Forelimb muscle (tissue), 1 donor: ENCODE measurements at places on chromosomes 5 and 9. TPM values are rescaled to one million over a fixed set of nuclear protein-coding genes. Genes with fewer than 3 reads are reported as not detected.

- no peak for DNase-seq
Observed at GRCh38 chr9:4537581-4537980, 47.3 kb downstream of the SLC1A1 start.

The TMEFF1 gene
- 1.5 TPM for polyA plus RNA-seq

- no peak for DNase-seq
Observed at GRCh38 chr9:35908504-35909125, 675 bp upstream of the SPAAR start.

DNA sequence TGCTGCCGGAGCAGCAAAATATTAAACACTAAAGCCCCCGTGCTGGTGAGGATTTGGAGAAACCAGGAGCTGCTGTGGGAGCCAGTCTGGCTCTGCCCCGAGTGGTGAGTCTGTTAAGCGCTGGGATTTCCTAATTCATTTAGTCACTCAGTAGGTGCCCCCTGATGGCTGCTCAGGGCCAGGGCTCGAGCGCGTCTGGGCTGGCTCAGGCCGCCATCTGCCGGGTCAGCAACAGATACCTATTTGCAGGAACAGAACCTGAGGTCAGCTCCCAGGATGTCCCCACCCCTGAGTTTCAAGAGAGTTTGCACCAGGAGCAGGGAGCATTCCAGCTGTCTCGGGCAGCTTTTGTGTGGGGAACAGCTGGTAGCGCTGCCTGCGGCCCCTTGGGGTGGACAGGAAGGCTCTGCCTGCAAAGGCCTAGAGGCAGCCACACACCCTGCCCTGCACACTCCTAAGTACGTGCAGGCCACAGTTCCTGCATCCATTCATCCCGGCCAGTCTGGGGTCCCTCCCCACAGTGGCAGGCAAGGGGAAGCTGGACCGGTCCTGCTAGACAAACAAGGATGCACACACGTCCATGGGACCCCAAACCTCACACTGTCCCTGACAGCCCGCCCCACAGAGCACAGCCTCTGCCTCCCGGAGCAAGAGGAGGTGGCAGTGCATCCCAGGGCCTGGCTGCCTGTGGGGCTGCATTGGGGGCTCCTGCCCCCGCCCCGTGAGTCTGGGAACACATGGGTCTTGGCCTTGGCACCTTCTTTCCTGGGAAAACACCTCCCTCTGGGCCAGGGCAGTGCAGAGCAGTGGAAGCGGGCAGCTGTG, 83.7 kb downstream of the ADAMTS2 start:
- no peak for DNase-seq

GRCh38 chr5:150431574-150431973, 18.0 kb downstream of the RPS14 start:
- DNase-seq = no peak

- peak; percentile 24 for DNase-seq
Observed at GRCh38 chr5:150036513-150036912, 36.0 kb downstream of the HMGXB3 start.

DNA sequence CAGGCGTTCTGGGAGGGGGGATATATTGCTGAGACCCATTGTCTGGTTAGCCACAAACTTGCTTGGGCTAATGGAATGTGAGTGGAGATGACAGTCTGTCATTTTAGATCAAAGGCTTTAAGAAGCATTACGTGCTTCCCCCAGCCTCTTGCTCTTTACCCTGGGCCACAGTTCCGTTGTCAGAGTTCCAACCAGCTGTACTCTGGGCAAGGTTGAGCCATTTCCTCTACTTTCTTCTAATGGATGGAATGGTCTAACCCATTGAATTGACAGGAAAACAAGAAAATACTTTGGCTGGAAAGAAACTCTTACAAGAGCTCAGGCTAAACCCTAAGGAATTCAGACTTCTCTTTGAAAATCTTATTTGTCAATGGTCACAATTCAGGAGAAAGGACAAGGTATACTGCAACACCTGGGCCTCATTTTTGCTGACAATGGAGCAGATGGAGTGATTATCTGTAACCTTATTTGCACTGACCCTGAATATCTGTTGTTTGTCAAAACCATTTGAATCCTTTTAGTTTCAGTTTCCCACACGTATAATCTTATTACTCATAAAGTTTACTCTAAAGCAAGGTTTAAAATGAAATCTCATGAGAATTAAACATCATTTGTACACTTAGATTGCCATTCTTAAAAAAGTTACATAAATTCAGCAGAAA, 231.4 kb downstream of the PDE4D start:
- no peak for DNase-seq

The TXN gene
- 64.2 TPM for polyA plus RNA-seq

- DNase-seq = no peak
Observed at GRCh38 chr9:128192601-128193371, 1.4 kb upstream of the CIZ1 start.

GRCh38 chr9:9538766-9539165, 1074.0 kb downstream of the PTPRD start:
- no peak for DNase-seq

- no peak for DNase-seq
Observed at GRCh38 chr5:31383734-31384133, 148.2 kb downstream of the DROSHA start.

DNA sequence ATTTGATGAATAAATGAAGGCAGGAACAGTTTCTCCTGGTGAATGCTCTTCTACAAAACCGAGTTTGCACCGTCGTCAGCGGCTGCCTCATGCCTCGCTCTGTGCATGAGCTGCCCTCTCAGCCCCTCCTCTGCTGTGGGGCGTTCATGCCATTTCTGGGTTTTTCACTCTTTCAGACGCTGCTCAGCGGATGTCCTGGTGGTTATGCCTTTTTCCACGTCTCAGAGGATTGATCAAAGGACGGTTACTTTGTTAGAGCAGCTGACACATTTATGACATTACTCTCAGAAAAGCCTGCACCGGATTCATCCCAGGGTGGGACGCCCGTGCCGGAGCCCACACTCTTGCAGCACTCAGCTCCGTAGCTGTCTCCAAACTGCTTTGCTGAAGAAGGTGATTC, 195.9 kb upstream of the PPP1R26 start:
- no peak for DNase-seq

DNA sequence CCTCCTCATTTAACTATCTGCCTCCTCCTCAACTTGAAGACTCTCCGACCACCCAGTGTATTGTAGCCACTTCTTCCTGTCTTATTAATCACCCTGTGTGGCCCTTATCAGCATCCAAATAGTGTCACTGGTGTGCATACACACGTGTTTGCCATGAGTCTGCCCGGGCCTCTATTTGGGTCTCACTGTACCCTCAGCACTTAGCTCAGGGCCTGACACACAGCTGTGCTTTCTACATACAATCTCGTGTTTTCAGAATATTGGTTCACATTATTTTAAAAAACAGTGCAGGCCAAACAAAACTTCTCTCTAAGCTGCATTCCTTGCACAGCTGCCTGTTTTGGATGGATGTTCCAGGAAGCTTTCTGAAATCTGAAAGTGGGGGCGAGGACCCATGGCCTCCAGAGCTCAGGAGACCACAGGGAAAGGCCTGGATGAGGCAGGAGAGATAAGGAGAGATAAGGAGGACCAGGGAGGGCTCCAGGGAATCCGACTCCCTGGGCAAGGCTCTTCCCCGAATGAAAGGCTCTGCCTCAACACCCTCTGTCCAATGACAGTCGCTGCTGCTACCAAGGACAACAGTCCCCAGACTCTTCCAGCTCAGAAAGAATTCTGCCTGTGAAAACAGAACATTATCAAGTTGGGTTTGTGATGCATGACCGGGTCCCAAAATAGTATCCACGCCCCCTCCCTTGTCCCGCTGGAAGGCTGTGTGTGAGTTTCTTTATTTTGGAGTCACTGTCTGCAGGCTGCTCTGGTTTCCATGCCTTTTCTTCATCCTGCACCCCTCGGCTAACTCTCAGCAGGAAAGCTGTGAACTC, 255.6 kb downstream of the NSG2 start:
- DNase-seq = no peak

GRCh38 chr9:4970970-4971641, 14.0 kb upstream of the JAK2 start:
- no peak for DNase-seq

- no peak for DNase-seq
Observed at GRCh38 chr5:34932947-34933346, 3.6 kb downstream of the DNAJC21 start.

- no peak for DNase-seq
Observed at GRCh38 chr9:5425006-5425628, 12.6 kb downstream of the PLGRKT start.

DNA sequence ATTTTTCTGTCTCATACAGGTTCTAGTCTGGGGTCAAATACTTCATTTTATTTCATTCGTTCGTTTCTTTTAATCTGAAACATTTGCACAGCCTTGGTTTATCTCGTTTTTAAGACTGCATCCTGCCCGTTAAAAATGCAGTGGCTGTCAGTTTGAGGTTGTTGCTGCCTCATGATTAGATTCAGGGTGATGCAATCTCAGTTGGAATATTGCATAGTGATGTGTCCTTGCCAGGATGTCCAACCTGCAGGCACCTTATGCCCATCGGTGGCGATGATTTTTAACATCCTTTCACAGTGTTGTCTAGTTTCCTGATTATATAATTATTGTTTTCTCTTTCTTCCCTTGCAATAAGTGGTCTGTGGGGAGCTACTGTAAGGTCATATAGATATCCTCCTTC, 45.1 kb downstream of the SH3GL2 start:
- no peak for DNase-seq

GRCh38 chr5:16378762-16379161, 86.8 kb downstream of the ZNF622 start:
- no peak for DNase-seq

The MUSK gene
- 14.6 TPM for polyA plus RNA-seq

- no peak for DNase-seq
Observed at GRCh38 chr5:65338606-65339151, 143.0 kb downstream of the ADAMTS6 start.

DNA sequence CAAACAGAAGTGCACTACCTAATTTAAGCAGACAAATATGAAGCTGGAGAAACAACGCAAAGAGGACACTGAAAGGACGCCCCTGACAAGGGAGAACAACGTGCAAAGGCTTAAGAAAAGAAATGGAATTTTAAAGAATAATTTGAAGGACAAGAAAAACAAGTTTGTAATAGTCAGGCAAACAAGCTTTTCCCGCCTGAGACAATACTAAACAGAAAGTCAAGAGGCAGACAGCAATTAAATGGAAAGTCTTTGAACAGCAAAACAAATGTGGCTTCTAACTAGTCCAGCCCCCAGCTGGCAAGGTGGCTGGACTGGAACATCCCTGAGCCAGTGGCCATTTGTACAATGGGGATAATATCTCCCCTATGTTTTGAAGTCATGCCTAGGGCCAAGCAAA, 63.3 kb downstream of the SIL1 start:
- no peak for DNase-seq

DNA sequence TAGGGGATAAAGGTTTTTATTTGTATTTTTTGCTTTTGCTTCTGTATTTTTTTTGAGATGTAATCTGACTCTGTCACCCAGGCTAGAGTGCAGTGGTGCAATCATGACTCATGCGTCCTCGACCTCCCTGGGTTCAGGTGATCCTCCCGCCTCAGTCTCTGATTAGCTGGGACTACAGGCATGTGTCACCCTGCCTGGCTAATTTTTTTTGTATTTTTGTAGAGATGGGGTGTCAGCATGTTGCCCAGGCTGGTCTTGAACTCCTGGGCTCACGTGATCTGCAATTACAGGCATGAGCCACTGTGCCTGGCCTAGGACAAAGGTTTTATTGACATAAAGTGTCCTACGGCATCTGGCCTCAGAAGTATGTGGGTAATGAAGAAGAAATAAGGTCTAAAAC, 297.1 kb upstream of the C9orf72 start:
- no peak for DNase-seq

The AJM1 gene
- 2.4 TPM for polyA plus RNA-seq

The CAVIN4 gene
- 276 TPM for polyA plus RNA-seq

DNA sequence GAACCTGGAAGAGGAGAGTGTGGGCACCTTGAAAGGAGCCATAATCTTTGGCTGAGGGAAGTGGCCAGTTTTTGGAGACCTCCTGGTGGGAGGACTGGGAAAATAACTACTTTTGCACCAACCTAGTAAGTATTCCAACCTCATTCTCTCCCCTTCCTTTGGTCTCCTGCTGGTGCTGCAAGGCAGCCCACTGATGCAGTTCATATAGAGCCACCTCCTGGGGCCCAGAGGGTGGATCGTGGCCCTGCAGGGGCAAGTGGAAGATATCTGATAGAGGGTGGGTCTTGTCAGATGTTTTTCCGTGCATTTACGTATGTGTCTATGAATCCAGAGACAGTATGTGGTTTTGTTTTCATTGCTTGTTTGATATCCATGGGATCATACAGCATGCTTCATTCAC, 172.8 kb upstream of the PITX1 start:
- no peak for DNase-seq

DNA sequence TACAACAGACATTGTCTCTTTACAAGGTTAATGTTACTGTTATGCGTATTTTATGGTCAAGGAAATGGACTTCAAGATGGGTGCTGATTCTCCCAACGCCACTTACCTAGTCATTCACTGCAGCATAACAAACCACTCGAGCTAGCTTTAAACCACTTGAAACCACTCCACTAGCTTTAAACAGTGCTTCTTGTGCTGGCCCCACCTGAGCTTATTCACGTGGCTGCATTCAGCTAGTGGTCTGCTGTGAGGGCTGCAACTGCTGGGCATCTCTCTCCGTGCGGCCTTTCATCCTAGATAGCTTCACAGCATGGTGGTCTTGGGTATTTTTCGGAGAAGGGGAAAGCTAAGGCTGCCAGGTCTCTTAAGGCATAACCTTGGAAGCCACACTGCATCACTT, 3.5 kb upstream of the HRH2 start:
- no peak for DNase-seq

The SPINK4 gene
- polyA plus RNA-seq = not detected

The ANGPTL2 gene
- polyA plus RNA-seq = 63.6 TPM

- DNase-seq = no peak
Observed at GRCh38 chr5:180160789-180161188, 48.2 kb downstream of the RASGEF1C start.

- no peak for DNase-seq
Observed at GRCh38 chr9:110808599-110808980, 140.0 kb downstream of the MUSK start.

DNA sequence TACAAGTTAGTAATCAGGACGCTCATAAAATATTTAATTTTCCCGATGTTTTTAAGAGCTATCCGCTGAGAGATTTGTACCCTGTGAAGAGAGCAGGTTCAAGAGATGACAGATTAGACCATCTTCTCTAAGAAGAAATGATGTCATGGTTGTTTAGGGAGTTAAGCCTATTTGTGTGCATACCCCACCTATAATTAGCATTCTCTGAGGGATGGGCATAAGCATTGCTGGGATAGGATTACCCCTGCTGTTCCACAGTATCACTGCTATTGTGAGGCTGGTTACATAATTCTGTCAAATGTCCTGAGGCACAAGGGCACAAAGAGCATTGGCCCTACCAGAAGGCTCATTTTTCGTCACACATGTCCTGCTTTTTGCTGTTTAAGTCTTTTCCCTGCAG, 687.0 kb downstream of the CETN3 start:
- DNase-seq = no peak
